ENCODE measurements at places on chromosomes 7 and 10.
A peak's percentile ranks its signal among the peaks of the same experiment; 100 is the strongest.

- DNase-seq = no peak
Measured at GRCh38 chr7:231858-232246, 39.5 kb downstream of the FAM20C start.

DNA sequence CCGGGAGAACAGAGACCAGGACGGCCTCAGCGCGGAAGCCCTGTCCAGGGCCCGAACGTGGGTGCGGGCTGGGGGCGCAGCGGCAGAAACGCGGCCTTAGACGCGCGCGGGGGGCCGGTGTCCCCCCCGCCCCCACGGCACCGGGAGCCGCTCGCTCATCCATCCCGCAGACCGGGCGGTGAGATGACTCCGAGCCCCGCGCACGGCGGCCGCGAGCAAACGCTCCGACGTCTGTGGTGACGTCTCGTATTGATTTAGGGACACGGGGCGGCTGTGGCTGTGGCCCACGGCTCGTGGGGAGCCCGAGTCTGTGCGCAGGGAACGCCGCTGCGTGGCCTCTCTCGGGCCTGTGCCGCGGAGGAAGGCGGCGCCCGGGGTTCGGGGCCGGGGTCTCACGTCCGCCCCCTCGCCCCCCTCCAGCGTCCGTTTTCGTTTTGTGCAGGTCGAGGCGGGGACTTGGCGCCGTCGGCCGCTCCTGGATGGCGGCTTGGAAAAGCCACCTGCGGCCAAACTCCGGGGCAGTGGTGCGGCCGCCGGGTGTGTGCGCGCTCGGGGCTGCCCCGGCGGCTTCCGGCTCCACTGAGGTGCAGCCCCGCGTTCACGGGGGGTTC, 1.0 kb upstream of the NKX6-2 start:
- DNase-seq = no peak

DNA sequence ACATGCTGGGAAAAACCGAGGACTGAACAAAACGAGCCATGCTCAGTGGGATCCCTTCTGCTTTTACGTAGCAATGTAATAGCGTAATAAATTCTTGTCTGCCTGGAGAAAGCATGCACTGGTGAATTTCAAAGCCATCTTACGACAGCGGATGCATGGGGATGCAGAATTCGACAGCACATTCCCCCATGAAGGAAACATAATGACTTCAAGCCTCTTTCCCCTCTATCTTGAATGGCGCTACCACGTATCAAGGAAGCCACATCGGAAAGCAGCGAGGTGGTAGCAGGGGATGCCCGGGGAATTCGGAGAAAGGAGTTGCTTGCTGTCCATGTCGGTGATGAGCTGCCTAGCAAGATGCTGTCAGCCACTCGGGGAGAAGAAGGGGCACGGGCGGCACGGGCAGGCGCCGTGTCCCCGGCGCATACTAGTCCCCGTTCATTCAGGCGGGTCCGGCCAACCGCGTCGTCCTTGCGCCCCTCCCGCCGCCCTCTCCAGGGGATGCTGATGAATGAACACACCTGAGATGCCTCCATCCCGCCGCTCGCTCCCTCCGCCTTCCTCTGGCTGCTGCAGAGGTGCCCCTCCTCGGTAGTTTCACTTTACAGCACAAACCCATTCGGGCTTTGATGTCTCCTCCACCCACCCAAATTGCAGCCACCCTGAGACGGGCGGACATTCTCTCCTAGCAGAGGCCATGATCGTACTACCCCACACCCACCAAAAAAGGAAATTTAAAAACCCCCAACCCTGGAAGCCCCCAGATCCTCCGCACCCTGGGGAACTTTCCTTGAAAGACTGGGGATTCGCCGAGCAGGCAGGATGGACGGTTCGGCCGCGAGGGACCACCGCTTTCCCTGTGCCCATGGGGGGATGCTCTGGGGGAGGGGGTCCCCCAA, 644 bp downstream of the SORBS1 start:
- DNase-seq = peak; percentile 79

GRCh38 chr7:2445898-2446555, 30.2 kb downstream of the GRIFIN start:
- no peak for DNase-seq

GRCh38 chr10:106592396-106592795, 572.1 kb downstream of the SORCS1 start:
- no peak for DNase-seq
